ENCODE measurements at places on chromosomes 6 and 20.

- no peak for DNase-seq
These were observed 43.3 kb downstream of the CHD6 start for GRCh38 chr20:41574802-41575389.

- DNase-seq, result no peak
These were observed 80.6 kb upstream of the PREP start for GRCh38 chr6:105483492-105483891.

DNA sequence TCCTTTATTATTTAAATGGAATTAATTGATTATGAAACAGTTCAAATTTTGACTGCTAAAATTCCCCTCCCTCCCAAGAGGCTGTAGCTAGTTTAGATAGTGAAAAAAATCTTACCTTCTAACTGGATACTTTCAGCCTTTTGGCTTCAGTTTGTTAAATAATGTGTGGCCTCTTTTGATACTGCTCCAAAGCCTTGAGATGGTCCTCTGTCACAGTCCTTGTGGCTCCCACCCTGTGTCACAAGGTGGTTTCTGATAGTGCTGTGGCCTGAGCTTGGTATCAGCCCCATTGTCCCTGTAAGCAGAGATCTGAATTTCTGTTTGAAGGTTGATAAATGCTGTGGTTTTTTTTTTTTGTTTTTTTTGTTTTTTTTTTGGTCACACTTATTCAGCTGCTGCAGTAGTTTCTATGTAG is 20.8 kb downstream of the PANK2 start:
- no peak for DNase-seq

GRCh38 chr6:47034926-47035325 is 7.2 kb downstream of the ADGRF1 start:
- DNase-seq, result no peak

GRCh38 chr6:40472353-40472752 is 114.8 kb downstream of the LRFN2 start:
- DNase-seq, result no peak

- DNase-seq, result no peak
These were observed 5.7 kb downstream of the SDCBP2 start for GRCh38 chr20:1323256-1323655.

- no peak for DNase-seq
These were observed 2.9 kb downstream of the ARG1 start for GRCh38 chr6:131575834-131576478.

- no peak for DNase-seq
These were observed 509.8 kb upstream of the JARID2 start for GRCh38 chr6:14735956-14736486.

DNA sequence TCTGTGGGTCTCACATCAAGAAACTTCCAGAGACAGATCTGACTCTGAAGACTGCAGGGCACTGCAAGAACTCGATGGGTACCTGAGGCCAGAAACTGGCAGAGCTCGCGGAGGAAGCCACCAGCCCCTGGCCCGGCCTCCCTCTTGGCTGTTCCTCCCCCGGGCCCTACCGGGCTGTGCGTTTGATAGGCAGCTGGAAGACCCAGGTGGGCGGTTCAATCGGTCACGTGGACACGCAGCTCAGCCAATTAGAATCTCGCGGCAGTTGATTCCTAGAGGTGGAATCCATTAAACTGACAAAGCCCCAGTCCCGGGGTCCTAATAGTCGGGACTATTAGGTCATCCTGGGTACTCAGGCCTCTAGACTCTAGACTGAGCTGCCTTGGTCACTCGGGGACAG is 154.2 kb upstream of the PROKR2 start:
- no peak for DNase-seq

GRCh38 chr6:15763837-15764236 is 101.0 kb upstream of the DTNBP1 start:
- DNase-seq, result no peak

GRCh38 chr6:152127432-152128165 is 320.1 kb downstream of the ESR1 start:
- DNase-seq, result no peak

GRCh38 chr20:51507216-51508036 is 35.1 kb downstream of the NFATC2 start:
- DNase-seq, result no peak

DNA sequence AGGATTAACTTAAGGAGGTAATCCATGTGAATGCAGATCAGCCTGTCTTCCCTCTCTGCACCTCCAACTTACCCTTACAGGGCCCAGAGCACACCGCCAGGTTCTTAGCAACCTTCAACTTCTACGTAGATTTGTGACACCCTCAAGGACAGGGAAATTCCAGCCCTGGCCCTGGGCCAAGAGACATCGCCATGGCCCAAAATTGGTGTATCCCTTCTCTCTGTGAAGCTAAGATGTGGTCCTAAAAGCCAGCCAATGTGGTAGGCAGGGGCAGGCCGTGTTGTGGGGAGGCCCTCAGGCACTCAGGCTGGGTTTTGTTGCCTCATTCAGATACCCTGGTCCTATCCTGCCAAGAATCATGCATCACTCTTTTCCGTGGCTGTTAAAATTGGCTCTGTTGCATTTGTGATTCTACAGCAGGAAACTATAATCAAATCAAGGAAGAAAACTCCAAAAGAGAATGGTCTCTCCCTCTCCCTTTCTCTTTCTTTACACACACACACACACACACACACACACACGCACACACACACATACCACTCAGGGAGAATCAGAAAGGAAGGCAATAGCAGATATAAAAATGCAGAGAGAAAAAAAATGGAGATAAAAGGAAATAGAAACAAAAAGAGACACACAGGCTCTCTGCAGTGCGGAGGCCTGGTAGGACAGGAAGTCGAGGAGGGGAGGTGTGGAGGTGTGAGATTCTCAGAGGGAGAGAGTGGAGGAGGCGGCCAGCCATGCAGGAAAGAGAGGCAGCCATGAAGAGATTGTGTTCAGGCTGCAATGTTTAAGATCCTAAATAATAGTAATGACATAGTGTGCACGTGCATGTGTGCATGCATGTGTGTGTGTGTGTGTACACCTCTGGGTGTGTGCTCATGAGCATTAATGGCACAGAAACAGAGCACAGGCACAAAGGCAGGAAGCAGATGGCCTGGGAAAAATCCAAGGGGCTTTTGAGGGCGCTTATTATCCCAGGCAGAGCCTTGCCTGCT is 201.8 kb upstream of the LRFN2 start:
- DNase-seq, result no peak

DNA sequence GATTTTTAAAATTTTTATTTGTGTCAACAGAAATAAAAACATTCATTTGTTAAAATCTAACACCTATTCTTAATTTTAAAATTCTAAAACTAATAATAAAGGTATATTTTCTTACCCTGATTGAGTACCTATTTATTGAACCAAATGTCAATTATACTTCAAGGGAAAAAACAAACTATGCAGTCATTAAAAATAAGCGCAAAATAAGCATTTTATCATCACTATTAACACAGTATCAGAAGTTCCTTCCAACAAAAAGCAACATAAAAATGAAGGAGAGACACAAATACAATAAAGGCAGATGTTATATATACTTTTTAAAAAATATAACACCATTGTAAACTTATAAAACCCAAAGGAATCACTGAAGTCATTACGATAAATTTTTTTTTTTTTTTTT is 52.7 kb downstream of the ZHX3 start:
- no peak for DNase-seq

GRCh38 chr6:52820198-52820597 is 16.6 kb upstream of the GSTA1 start:
- no peak for DNase-seq

DNA sequence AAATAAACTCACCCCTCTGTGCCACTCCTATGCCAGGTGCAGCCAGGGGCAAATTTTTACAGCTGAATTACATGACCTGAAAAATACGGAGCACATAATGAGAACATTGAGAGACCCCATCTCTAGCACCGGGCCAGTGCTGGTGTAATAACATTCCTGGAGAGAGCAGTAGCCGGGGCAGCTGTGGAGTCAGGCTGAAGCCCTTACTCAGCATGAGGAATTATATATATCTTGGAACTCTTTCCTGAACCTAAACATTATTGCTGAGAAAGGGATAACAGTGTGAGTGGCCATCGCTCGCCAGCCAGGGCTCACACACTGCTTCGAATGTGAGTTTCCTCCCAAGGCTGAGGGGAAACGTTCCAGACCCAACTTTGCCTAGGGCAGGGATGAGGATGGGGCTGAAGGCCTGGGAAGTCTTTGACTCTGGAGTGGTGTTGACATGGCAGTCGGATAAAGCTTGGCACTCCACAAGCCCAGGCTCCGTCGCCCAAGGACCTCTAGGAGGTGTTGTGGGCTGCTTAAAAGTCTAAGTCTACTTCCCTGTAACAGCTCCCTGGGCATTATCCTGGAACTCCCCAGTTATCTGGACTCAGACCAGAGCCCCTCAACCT is 269.8 kb downstream of the CDC5L start:
- no peak for DNase-seq

GRCh38 chr6:155115893-155116570 is 120.9 kb downstream of the TIAM2 start:
- DNase-seq, result no peak

DNA sequence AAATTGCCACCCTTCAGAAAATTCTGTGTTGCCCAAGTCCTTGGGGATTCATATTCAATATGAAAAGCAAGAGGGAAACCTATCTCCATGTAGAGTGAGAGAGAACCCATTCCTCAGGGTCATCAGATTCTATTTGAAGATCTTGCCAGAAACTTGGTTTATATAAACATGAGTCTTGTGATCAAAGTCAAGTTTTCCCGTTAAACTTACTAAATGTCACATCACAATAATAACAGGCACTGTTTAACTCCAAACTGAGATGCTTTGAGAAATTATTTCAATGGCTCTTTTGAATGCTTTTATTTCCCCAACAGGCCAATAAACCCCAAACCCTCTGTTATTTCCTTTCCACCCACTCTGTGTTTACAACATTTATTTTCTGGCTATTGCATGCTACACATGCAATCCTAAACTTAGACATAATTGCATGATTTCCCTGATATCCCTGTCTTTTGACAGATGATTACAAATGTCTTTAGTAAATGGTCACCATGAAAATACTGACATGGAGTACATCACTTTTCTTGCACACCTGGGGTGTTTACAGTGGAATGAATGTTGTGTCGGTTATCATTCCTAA is 31.1 kb upstream of the SSTR4 start:
- no peak for DNase-seq

GRCh38 chr6:105135907-105136430 is 43.8 kb downstream of the POPDC3 start:
- DNase-seq, result no peak

- DNase-seq, result no peak
These were observed 118.2 kb upstream of the DST start for GRCh38 chr6:56760842-56761241.

- DNase-seq, result no peak
These were observed 62.4 kb downstream of the TNFRSF21 start for GRCh38 chr6:47247227-47247797.

- DNase-seq, result no peak
These were observed 677.6 kb downstream of the KIF16B start for GRCh38 chr20:15895560-15896084.

- no peak for DNase-seq
These were observed 95.6 kb upstream of the SHLD1 start for GRCh38 chr20:5654557-5654956.

DNA sequence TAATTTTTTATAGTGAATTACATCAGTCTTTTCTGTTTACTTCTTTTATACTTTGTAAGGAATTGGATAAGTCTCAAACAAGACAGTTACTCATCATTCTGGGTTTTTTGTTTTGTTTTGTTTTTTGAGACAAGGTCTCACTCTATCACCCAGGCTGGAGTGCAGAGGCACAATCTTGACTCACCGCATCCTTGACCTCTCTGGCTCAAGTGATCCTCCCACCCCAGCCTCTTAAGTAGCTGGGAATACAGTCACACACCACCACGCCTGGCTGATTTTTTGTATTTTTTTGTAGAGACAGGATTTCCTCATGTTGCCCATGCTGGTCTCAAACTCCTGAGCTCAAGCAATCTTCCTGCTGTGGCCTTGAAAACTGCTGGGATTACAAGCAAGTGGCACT is 524.3 kb downstream of the EYS start:
- DNase-seq, result no peak

- DNase-seq, result no peak
These were observed 48.8 kb upstream of the FBXO30 start for GRCh38 chr6:145863366-145863765.

DNA sequence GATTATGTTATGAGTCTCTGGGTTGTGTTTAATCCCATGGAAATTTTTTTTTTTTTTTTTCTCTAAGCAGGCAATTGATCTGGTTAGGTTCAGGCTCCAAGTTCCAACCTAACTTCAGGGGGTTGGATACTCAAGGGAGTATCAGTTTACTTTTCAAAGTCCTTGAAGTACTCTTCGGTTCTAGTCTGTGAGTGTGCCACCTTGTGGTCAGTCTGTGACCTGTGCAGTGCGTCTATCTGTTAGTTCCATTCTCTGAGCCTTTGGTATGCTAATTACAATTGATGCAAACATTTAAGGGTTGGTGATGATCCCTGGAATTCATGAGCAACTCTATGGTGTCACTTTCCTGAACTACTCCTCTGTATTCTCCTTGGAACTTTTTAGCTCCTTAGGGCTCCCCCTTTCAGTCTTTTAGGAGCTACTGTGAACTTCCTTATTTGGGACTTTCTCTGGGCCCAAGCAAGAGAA is 342.0 kb downstream of the SOX4 start:
- no peak for DNase-seq

DNA sequence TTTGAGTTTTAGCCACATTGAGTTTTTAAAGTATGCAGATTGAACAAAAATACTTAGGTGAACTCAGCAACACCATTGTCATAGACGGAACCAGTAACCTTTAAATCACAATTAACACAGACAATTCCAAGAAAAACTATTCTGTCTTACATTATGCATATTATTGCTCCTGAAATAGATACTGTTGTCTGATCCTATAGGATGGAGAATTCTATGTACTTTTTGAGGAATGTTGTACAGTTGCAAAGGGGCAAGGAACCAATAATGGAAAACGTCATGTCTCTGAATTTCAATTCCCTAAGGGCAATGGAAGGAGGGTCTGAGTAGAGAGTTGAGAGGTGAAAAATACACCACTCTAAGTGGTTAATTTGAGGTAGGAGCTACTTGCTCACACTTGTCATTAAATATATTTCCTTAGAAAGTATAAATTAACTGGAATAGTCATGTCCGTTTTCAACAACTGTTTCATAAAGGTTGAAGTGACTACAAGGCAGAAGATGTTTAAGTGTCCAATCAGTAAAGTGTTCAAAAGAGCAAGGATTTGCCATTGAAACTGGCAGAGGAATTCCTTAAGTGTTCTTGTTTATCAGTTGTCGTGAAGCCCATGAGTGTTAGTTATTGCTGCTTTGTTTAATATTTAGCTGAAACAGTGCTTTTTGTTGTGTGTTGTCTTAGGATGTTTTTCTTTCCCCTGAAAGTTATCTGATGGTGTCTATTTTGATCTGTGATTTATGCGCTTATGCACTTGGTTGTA is 1.3 kb downstream of the NKAIN2 start:
- no peak for DNase-seq

GRCh38 chr6:34556031-34556471 is at the start of gene SPDEF:
Gene SPDEF (minus strand): TSS chr6:34556329. CDS start chr6:34544455, 11,874 bp downstream.
- no peak for DNase-seq

- DNase-seq, result no peak
These were observed 492.1 kb upstream of the EYS start for GRCh38 chr6:66199171-66199570.

DNA sequence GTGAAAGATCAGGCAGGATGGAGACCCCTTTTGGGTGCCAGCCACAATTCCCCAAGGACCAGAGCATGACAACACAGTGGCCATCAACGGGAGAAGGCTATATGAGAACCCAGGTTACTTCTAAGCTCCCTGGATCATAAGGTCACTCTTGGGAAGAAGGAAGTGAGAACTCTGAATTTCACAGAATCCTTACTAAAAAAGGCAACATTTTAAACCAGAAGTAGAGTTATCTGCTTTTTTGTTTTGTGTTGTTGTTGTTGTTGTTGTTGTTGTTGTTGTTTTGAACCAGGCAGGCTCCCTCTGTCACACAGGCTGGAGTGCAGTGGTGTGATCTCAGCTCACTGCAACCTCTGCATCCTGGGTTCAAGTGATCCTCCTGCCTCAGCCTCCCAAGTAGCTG is 107.4 kb upstream of the TNFAIP3 start:
- DNase-seq, result no peak
